Sciatic nerve (tissue), 2 donors: ENCODE measurements at places on chromosomes 12 and 14.

DNA sequence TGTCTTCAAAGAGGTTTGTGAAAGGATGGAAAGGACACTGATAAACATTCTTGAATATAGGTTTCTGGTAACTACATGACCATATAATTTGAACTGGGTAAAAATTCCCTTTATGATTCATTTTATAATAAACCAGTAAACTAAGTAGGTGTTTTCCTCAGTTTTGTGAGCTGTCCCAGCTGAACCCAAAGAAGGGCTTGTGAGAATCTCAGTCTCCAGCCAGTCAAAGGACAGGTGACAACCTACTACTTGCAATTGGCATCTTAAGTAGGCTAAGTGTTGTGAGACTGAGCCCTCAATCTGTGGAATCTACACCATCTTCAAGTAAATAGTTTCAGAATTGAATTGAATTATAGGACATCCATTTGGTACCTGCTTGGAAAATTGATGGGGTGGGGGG, 75.2 kb downstream of the MYF5 start:
- no peak for DNase-seq

DNA sequence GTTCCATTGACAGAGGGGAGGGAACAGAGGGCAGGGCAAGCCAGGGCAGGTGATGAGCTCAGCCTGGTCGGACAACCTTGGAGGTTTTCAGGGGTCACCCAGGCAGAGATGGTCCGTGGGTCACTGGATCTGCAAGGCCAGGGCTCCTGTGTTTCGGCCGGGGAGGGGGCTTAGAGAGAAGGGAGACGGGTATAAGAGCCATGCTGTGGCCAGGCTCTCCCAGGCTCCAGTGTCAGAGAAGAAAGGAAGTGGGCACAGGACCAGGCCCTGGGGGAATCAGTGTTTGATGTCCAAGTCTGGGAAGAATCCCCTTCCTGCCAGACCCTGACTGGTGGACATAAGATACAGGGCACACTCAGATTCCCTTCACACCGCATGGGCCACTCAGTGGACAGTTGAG, 36.9 kb downstream of the DIO3 start:
- no peak for DNase-seq

DNA sequence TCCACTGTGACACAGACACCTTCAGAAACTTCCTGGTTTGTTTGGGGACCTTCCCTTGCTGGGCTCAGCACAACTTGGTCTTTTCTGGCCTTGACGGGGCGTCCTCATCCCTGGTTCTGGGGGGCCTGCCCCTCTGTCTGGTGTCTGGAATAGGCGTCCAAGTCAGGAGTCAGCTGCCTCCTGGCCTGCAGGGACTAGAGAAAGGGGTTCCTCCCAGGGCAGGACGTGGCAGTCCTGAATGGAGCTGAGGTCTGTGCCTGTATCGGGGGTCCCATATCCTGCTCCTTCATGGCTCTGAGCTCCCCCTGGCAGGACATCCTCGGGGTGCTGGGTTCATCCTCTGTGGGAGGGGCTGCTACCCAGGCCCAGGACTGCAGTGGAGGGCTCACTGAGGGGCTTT, 384.0 kb downstream of the TMEM121 start:
- DNase-seq: no peak

DNA sequence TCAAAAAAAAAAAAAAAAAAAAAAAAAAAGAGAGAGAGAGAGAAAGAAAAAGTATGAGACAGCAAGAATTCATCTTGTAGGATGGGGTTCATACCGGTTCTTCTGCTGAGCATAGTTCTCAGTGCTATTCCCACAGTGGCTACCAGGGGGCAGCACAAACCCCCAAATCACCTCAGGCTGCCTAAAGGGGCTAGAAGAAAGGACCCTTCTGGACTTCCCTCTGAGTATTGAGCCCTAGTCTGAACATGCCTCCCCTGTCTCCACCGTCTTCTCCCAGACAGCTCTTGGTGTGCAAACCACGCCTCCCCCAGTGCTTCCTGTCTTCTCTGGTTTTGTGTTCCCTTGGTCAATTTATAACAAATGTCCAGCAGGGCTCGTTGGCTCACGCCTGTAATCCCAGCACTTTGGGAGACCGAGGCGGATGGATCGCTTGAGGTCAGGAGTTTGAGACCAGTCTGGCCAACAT, 31.3 kb upstream of the SMUG1 start:
- DNase-seq: peak; percentile 84

DNA sequence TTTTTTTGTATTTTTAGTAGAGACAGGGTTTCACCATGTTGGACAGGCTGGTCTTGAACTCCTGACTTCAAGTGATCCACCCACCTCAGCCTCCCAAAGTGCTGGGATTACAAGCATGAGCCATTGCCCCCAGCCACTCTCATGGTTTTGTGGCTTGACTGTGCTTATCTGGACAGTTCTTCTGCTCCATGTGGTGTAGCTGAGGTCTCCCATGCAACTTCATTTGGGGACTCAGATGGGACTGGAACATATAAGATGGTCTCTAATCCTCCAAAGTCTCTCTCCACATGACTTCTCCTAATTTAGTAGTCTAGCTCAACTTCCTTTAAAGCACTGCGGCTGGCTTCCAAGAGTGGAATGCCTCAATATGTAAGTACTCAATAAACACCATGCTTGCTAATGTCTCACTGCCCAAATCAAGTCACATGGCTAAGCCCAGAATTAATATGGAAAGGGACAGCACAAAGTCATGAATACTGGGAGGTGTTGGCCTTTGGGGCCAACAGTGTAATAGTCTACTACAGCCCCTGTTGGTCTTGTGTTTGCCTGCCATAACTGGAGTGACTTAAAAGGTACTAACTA, 7.4 kb downstream of the INHBC start:
- DNase-seq: no peak

DNA sequence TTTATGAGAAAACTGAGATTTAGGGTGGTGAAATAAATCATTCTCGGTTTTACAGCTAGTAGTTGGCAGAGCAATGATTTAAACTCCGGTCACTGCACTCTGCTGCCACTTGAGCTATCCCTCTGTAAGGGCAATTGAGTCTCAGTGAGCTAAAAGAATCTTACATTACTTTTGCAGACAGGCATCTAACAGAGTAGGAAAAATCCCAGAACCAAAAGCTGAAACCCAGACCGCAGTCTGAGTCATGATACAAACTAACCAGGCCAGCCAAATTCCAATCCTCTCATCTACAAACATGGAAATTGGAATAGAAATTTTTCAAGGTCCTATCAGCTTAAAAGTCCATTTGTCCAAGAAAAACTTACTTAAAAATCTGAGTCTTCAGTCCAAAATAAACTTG, 73.7 kb downstream of the ANKS1B start:
- no peak for DNase-seq

DNA sequence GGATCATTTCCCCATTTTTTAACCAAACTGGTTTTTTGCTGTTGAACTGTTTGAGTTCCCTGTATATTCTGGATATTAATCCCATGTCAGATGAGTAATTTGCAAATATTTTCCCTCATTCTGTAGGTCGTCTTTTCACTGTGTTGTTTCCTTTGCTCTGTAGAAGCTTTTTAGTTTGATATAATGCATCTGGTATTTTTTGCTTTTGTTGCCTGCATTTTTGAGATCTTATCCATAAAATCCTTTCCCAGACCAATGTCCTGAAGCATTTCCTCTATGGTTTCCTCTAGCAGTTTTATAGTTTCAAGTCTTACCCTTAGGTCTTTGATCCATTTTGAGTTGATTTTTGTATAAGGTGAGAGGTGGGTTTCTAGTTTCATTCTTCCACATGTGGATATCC, 71.3 kb downstream of the LRP6 start:
- DNase-seq: no peak

DNA sequence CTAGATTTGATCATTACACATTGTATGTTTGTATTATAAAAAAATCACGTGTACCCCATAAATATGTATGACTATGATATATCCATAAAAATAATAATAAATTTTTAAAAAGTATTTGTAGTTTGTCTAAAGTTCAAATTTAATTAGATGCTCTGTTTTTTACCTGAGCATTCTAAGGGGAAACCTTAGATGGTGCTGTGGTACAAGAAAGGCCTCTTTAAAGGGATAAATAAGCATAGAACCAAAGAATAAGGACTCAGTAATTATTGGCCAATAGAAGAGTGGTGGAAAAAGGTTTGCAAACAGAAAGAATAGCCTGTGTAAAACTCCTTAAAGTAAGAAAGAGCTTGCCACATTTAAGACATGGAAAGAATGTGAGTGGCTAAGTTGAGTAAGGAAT, 580.1 kb upstream of the SEL1L start:
- DNase-seq: no peak

DNA sequence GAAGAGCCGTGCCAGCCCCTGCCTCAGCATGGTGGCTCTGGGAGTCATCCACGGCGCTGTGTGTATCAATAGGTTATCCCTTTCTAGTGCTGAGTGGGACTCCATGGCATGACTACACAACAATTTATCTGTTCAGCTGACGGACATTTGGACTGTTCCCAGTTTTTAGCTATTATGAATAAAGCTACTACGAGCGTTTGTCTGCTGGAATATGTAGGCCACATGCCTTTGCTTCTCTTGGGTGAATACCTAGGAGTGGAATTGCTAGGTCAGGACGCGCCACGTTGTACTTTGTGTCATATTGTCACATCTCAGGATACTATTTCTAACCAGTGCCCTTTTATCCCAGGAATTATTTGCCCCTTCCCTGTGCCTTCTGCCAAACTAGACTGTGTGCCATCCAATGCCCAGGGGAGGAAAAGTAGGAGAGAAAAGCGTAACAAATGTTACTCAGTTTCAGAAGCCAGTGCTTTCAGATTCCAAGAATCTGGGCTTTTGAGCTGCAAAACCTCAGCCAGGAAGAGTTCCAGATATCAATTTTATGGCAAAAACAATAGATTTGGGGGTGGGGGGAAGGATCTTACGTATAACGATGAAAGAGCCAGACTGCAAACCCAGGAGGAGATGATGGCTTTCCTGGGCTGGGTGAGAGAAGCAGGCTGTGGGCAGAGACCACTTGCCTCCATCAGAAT, 62.5 kb upstream of the NCOR2 start:
- no peak for DNase-seq

DNA sequence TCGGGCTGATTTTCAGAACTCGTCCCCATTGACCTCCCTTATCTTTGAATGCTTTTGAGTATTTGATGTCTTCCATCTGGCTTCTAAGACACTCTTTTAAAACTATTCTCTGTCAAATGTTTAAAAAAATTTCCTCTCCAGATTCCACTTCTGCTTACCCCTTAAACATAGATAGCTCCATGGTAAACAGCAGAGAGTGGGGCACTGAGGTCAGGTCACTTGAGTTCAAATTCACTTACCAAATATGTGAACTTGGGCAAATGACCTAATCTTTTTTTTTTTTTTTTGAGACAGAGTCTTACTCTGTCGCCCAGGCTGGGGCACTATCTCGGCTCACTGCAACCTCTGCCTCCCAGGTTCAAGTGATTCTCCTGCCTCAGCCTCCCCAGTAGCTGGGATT, 126.8 kb upstream of the CPSF6 start:
- DNase-seq: no peak

- DNase-seq: no peak
Observed at GRCh38 chr12:127656266-127656665, 610.7 kb upstream of the TMEM132C start.

DNA sequence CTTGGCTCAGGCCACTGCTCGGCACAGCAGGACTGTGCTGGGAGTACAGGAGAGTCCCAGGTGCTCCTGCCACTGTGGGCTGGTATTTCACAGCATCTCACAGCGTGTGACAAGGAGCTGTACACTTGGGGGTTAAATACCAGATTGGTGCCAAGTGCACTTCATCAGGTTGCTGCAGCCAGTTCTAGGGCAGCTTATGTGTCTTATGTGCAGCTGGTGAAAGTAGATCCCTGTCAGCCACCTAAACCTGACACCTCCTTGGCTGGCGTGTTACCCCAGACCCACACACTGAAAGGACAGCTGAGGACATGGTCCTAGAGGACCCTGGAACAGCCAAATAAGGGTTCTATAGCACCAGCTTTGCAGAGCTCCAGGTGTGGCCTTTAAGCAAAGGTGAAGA, 18.9 kb downstream of the PLEKHH1 start:
- peak; percentile 35 for DNase-seq

DNA sequence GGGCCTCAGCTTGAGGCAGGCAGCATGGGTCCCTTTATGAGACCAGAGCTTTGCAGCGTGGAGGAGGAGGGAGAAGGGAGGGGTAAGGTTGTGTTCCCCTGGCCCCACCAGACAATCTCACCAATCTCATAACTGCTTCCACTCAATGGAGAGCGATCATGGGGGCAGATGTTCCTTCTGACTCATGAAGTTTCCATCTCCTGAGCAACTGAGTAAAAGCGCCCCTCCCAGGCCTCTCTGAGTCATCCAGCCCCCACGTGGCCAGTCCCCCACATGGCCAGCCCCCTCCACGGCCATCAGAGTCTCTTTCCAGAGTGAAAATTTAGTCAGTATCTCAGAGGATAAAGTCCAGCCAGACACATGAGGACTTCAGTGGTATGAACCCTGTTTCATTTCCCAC, 39.2 kb upstream of the PLXNC1 start:
- DNase-seq: no peak

DNA sequence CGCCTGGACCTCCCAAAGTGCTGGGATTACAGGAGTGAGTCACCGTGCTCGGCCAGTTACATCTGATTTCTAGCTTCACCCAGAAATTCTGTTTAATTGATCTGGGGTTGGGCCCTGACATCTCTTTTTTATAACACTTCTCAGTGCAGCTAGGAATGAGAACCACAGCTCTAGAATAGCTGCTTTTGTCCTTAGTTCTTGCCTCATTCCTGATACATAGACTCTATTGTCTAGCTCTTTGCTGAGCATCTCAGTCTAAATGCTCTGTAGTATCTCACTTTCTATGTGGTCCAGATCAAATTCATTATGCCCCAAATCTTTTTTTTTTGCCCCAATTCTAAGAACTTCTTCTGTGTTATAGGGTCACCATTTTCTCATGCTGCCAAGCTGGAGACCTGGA, 29.9 kb upstream of the FUT8 start:
- no peak for DNase-seq

DNA sequence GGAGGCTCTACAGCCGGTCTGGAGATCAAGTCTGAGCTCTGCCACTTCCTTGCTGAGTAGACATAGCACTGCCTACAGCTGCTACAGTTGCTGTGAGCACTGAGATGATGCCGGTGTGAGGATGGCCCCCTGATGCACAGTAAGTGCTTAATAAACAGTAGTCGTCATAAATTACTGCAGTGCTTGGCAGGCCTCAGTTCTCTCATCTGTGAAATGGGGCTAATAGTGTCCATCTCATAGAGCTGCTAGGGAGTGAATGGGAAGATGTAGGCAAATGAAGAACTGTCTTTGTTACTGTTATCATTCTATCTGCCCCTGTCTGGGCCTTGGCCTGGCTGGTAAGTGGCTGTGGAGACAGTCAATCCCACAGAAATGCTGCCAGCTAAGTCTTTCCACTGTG, 124.3 kb downstream of the RBM19 start:
- DNase-seq: no peak

- no peak for DNase-seq
Observed at GRCh38 chr12:59660148-59660547, 64.3 kb downstream of the SLC16A7 start.
